Osteoblast (primary cell): ENCODE measurements at places on chromosomes 12 and 14. TPM values are rescaled to one million over a fixed set of nuclear protein-coding genes. Genes with fewer than 3 reads are reported as not detected.

DNA sequence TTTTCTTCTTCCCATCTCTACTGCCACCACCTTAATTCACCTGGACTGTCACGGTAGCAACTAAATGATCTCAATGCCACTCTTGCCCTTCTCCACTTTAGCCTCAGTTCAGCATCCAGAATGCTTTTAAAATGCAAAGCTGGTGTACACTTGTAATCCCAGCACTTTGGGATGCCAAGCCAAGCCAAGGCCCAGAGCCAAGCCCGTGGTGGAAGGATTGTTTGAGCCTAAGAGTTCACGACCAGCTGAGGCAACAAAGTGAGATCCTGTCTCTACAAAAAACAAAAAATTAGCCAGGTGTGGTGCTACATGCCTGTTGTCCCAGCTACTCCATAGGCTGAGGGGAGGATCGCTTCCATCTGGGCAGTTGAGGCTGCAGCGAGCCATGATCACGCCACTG is 5.9 kb downstream of the CIPC start:
- no peak for DNase-seq

DNA sequence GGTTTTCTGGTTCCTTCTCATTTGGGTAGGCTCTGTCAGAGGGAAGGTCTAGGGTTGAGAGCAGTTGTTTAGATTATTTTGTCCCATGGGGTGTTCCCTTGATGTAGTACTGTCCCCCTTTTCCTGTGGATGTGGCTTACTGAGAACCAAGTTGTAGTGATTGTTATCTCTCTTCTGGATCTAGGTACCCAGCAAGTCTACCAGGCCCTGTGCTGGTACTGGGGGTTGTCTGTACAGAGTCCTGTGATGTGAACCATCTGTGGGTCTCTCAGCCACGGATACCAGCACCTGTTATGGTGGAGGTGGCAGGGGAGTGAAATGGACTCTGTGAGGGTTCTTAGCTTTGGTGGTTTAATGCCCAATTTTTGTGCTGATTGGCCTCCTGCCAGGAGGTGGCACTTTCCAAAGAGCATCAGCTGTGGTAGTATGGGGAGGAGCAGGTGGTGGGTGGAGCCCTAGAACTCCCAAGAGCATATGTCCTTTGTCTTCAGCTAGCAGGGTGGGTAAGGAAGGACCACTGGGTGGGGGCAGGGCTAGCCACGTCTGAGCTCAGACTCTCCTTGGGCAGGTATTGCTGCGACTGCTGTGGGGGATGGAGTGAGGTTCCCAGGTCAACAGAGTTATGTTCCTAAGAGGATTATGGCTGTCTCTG is 179.3 kb upstream of the BTG1 start:
- no peak for DNase-seq

DNA sequence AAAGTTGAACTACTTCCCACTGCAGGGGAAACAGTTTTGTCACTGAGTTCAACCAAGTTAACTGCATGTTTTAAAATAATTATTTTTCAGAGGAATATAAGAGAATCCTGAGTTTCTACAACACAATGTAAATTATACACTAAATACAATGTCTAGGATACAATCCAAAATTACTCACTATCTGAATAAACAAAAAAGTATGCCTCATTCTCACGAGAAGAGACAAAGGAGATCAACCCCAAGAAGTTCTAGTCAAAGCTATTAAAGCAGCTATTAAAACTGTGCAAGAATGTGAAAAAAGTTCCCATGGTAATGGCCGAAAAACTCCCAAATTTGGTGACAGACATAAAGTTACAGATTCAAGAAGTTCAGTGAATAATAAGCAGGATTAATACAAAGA is 8.8 kb upstream of the KCNK13 start:
- DNase-seq = no peak

NPFF gene
- total RNA-seq = not detected in 2 replicates

SLC25A47 gene
- not detected in 2 replicates for total RNA-seq

TMEM233 gene
- under 0.01 TPM in 1 of 2 replicates, not detected in the other for total RNA-seq

TAS2R50 gene
- total RNA-seq = 4.4 and 6.2 TPM in 2 replicates
